ENCODE measurements at places on chromosomes 4 and X. TPM values are rescaled to one million over a fixed set of nuclear protein-coding genes. Genes with fewer than 3 reads are reported as not detected.

The PCYT1B gene
- total RNA-seq = 2.4 TPM

GRCh38 chrX:85243761-85244449 is at the start of the genes SATL1 and ZNF711:
Gene SATL1 (minus strand): TSS chrX:85243779. CDS start chrX:85108968, 134,811 bp downstream.
Gene ZNF711 (plus strand): TSS chrX:85243991. CDS start chrX:85247573, 3,582 bp downstream.
- DNase-seq = peak; percentile 60

DNA sequence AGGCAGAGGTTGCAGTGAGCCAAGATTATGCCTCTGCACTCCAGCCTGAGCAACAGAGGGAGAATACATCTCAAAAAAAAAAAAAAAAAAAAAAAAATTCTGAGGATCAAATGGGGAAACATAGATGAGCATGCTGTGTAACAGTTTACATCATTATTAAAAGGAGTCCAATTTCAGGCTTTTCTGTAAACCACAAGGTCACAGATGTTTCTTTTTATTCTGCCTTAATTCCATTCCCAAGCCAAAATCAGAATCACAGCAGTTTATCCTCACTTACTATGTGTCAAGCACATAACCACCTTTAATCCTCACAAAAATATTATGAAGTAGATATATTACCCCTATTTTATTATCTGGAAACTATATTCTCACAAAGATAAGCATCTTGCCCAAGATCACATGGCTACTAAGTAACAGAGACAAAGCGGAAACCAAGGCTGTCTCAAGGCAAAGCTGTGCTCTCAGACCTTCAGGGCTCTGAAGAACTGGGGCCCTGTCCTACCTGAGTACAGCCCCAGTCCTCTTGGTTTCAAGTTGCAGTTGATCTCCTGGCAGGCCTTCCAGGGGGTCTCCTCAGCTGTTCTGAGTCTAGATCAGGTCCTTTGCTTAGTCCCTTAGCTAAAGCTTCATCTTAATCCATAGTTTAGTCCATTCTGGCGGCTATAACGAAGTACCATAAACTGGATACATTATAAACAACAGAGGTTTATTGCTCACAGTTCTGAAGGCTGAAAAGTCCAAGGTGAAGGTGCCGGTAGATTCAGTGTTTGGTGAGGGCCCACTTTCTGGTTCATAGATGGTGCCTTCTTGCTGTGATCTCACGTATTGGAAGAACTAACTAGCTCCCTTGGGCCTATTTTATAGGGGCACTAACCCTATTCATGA is 141.3 kb downstream of the PALLD start:
- no peak for DNase-seq

DNA sequence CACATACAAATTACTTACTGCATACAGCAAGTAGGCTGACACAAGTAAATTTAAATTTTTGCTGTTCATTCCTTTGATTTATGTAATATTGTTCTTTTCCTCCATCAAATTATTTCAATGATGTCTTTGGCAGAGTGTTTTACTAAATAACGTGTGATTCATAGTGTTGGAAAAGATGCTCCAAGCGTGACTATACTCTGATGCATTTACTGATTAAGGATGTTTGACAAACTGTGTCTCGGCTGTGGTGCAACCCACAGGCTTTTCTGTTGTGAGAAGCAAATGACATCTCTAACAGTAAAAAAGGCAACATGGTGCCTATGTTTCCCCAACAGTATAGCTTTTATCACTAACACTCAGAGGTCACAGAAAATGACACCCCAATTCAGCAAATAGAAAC is 540.9 kb downstream of the PPP4R3C start:
- DNase-seq = no peak
